Spinal cord (tissue), 10 donors: ENCODE measurements at places on chromosomes 16 and 17. TPM values are rescaled to one million over a fixed set of nuclear protein-coding genes. Genes with fewer than 3 reads are reported as not detected.

- DNase-seq, result no peak
Measured at GRCh38 chr16:66539623-66540469, 10.1 kb downstream of the TK2 start.

DNA sequence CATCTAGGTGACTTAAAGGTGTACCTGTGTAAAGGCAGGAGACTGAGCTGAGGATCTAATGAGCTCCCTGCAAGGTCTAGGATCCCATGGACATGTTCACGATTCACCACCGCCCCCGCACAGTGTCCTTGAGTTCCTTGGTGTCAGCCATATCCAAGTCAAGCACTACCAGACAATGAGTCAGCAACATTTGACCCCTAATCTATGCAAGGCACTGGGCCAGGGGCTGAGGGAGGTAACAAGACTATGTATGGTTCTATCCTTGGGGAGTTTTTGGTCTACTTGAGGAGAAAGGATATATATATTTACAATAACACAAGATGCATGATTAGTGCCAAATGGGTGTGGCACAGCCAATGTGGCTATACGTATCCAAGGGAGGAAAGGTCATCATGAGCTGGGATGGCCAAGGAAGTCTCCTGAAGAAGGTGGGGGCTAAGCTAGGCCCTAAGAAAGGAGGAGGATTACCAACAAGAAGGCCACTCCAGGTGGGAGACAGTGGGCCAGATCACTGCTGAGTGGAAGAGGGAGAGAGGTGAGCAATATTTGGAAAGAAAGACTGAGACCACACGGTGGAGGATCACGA, 35.0 kb downstream of the ITGB3 start:
- DNase-seq, result no peak

The CCDC200 gene
- 0.55 TPM for total RNA-seq

DNA sequence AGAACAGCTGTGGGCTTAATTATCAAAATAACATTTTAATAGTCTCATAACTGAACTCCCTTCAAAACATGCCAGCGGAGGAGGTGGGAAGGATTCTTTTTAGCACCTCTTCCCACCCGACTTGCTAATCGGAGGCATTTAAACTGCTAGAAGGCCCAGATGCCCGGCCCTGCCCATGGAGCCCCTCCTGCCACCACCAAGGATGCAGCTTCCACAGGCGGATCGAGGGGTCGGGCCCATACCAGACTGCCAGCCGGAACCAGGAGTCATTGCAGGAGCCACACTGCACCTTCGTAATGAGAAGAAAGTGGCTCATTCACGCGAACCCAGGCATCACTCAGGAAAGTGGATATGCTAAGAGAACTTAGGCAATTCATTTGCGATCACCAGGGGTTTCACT, 201.2 kb downstream of the C16orf78 start:
- DNase-seq, result no peak

The CDT1 gene
- total RNA-seq, result 3.6 TPM

- no peak for DNase-seq
Measured at GRCh38 chr17:535198-535597, 179.4 kb downstream of the VPS53 start.

GRCh38 chr16:77555791-77556190, 121.0 kb upstream of the ADAMTS18 start:
- no peak for DNase-seq

DNA sequence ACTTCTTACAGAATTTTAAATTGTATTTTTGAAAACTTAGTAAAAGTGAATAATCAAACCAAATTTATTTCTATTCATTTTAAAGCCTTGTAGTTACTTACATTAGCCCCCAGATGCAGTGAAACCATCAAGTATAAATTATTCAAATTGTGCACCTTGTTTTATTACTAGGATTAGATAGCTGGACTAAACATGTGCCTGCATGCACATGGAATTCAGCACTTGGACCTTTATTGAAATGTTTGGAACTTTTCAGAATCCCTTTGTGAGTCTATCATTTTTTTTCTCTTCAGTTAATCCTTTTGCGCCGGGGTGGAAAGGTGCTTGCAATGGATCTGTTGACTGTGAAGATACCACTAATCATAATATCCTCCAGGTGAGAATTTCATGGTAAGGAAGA, 4.7 kb downstream of the ZPBP2 start:
- DNase-seq, result no peak

DNA sequence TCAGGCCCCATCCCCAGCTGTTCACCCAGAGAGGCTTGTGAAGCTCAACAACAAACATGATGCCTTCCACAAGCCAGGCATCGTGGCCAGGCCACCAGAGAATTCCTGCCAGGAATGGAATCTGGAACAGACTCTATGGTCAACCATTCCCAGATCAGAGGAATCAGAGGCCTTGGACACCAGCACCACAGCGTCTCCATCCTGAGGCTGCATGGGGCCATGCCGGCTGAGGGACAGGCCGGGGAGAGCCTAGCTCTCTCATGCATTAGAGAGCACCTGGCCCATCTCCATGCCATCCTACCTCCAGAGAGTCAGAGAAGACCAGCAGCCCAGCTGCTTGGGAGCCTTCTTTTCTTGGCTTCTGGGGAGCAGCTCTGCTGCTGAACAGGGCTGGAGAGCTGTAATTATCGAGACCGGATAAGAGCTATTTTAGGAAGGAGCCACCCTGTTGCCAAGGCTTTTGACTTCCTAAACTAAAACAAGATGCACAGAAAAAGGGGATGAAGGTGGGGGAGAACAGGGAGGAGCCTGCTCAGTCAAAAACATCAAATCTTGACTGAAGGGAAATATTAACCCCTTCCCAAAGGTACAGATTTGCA, 24.5 kb upstream of the MTMR4 start:
- DNase-seq, result no peak

- no peak for DNase-seq
Measured at GRCh38 chr17:63275318-63275970, 170.7 kb downstream of the CYB561 start.

The CA5A gene
- 0.55 TPM for total RNA-seq

- DNase-seq, result no peak
Measured at GRCh38 chr17:47999582-47999981, 28.7 kb downstream of the CDK5RAP3 start.

DNA sequence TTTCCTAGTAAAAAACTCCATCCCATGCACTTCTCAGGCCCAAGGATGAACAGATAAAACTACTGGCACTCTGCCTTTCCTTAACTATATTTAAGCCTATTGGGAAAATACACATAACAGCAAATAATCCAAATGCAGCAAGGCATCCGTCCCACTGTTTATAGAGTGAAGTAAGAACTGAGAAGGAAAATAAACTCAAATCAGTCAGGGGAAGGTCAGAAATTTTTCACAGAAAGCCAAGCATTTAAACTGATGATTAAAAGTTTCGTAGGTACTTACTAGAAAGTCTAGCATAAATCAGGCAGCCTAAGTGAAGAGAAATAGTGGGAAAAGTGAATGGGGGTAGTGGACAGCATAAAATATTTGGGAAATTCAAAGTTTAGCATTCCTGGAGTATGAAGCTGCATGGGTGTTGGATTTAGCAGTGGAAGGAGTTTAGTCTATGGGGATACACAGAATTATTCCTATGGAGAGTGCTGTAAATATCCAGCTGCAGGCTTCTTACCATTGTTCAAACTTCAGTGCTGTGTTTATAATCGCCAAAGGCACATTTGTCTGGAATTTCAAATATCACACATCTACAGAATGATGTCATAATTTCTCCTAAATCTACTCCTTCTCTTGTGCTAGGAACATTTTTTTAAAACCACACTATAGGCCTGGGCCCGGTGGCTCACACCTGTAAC, 1131.0 kb upstream of the GOT2 start:
- no peak for DNase-seq

The HCRT gene
- total RNA-seq, result not detected

DNA sequence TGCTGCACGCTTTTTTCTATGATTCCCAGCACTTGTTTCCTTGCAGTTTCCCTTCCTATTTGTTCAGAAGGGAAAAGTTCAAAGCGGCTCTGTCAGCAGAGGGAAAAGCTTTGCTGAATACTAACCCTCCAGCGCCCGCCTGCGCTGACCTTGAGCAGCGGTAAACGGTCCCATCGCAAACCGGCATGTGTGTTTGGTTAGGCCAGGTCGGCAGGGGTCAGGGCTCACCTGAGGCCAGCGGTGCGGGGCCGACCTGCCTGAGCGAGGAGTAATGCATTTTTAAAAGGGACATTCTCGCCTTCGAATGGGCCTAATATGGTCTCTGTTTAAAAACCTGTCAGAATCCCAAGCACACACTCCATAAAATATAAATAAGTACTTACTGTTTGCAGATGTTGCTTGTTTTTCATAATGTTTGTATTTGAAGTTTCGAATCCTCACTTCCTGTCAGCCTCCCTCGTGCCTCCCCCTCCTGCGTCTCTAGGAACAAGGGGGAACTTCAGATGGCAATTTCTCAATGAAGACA, 110.1 kb downstream of the IRX3 start:
- no peak for DNase-seq

The NPIPA8 gene
- 0.28 TPM for total RNA-seq

- DNase-seq, result no peak
Measured at GRCh38 chr17:70881093-70881492, 711.8 kb downstream of the KCNJ2 start.

DNA sequence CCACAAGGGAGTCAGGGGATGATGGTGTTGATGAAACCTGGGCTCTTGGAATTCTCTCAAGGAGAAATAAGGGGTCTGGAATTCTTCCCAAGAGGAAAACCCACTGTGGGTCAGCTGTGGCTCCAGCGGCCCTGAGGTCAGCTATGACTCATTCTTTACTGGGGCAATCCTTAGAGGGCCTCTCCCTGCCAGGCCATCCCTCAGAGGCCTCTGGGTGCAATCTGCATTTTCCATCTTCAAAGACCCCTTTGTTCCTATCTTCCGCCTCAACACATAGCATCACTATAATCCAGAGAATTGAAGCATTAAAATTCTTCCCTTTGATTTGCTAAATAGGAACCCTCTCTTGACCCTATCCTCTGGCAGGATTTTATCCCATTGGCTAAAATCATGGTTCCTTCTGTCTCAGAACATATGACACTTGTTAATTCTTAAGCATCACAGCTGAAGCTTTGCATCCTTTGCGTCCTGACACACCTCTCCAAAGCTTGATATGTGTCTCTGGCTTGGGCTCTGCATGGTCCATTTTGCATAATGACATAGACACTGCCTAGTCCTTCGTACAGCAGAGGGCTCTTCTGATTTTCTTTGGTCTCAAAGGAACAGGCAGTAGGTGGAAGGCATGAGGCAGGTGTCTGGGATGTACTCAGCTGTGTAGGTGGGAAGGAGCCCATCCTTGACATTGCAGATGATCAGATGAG, 4.4 kb upstream of the KRT37 start:
- DNase-seq, result no peak

The TAC4 gene
- total RNA-seq, result not detected

DNA sequence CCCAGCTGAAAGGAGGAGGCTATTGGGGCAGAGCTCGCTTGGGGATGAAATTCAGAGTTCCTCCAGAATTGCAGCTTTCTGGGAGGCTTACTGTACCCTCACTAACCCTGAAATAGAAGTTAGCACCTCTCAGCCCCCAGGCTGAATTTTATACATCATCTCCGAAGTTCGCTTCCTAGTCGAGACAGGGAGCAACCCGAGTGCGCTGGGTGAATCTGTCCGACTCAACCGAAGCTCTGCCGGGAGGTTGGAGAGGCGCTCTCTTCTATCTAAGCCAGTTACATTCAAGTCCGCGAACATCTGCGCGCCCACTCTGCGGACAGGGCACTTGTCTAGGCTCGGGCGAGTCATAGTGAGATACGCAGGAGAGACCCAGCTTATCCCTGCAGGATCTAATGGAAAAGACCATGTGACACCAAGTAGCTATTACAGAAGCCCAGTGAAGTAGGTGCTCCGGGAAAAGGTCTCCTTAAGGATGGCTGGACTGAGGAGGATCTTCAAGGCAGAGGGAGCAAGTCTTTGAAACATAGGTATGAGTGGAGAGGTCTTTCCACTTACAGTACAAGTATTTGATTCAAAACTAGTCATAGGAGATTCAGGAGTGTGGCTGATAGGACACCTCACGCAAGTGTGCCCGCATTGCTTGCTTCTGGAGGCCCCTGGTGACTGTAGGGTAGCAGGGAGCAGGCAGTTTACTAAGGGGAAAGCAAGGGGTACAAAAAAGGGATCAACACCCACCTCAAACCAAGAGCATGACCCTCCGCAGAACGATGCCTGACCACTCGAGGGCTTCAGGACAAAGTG, 646 bp upstream of the HES7 start:
- no peak for DNase-seq

The CALB2 gene
- total RNA-seq, result 16.6 TPM

DNA sequence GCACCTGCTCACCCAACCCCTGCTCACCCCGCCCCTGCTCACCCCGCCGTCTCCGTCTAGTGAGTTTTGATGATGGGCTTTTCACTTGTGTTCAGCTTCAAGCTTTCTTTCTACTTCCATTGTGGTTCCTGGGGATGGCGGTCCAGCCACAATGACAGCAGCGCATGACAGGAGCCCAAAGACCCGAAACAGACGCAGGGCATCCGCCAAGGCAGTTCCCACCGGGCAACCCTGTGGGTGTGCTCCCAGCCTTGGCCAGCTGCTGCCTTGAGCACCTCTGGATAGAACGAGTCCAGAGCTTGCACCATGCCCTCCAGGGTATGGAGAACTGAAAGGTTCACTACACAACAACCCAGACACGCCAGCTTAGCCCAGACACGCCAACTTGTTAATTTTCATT, 92.9 kb upstream of the CHMP6 start:
- no peak for DNase-seq

The DHX58 gene
- total RNA-seq, result 6.7 TPM

The ALOX15B gene
- total RNA-seq, result 0.06 TPM

DNA sequence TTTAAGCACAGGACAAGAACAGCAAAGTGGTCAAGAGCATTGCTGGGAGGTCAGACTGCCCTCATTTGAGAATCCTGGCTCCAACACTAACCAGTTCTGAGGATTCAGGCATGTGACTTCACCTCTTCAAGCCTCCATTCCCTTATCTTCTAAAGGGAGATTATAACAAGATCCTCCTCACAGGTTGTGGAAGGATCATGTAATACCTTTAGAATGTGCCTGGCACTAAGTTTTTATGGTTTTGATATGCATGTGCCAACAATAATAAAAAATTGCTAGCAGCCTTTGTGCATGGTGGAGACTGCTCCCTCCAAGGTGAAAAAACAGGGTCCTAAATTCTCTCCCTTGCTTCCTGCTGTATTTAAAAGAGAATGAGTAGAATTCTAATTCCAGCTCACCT, 36.0 kb upstream of the ADAMTS18 start:
- DNase-seq, result no peak

DNA sequence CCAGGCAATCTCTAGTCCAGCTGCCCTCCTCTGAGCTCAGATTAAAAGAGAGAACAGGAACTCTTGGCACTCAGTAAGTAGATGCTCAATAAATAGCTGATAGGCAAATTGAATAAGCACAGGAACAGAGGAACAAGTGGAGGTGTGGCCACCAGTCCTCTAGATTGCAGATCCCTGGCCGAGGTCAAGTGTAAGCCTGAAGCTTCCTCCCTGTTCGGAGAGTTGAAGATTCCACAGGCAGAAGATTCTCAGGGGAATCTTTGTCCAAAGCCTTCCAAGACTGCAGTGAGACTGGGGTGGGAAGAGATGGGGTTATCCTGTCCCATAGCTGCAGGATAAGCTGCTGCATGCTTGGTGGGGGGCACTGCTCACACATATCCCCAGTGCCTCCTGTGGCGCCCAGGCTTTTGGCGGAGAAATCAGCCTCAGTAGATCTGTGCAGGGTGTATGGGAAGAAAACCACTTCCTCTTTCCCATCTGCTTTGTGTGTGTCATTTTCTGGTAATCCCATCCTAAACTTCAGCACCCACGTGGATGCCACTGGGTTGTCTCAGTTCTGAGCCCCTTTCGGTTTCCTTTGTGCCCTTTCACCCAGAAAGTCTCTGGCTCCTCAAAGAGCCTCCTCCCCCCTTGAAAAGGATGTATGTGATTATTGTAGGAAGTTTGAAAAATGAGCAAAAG, 12.1 kb downstream of the CD300A start:
- no peak for DNase-seq
